ENCODE measurements at places on chromosomes 2 and 18.
A peak's percentile ranks its signal among the peaks of the same experiment; 100 is the strongest.

DNA sequence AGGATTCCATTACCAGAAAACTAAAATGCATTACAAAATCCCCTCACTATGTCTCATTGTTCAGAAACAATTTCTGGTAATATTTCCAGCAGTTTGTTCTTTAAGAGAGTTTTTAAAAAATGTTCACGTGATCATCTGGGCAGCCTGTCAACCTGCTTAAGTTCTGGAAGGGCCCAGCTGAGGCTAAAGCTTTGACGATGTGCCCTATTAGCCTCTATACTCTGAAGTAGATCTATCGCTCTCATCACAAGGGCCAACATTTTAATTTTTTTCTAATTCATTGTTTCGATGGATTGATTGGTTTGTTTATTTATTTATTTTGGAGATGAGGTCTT is 205.8 kb downstream of the PRKCE start:
- no peak for DNase-seq

DNA sequence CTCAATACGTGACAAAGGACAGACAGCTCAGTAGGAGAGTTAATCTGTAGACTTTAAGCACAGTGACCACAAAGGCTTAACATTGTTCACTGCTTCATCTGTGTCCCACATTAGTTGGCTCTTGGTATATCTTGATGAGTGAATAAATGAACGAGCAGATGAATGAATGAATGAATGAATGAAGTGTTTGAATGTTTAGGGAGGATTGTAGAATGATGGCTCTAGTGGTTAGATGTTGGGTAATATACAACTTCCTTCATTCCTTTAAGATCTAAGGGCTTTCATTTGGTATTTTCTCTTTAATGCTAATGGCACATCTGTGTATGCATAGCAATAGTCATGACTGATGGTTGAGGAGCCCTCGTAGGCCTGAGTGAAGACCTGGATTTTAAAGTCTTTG is 40.5 kb downstream of the ZNF407 start:
- DNase-seq = no peak

- DNase-seq = no peak
Observed at GRCh38 chr18:74722237-74722636, 124.6 kb downstream of the ZNF407 start.

DNA sequence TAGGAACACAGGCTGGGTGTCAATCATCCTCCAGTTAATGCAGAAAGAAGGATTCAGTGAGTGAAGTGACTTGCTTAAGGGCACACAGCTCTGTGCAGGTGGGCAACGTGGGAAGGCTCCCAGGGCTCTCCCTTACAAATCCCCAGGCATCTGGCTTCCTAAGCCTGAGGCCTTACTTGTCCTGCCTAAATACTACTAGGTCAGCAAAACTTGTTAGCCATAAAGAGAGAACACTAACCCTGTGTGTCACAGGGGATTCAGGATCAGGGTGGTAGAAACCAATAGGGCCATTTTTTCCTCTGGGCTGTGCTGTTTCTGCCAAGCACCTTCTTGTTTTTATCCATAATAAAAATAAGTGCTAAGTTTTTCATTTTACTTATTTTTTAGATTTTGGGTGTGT is 55.0 kb downstream of the GATA6 start:
- no peak for DNase-seq

- no peak for DNase-seq
Observed at GRCh38 chr18:923144-923866, 18.6 kb downstream of the ADCYAP1 start.

DNA sequence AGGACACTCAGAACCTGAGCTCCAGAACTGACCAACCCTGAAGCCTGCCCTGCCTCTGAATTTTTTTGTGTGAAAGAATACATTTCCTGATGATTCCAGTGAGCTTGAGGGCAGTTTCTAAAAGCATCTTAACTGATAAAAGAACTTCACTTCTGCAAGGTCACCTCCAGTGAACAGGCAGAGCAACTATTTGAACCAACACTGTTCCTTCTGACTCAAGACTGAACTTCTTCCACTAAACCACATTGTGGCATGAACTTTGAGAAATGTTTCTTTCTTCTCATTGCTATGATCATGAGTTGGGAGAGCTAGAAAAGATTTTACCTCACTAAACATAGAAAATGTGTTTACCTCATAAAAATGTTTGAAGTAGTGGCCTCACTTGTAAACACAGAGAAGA is 83.8 kb upstream of the SERTAD2 start:
- DNase-seq = peak; percentile 23

DNA sequence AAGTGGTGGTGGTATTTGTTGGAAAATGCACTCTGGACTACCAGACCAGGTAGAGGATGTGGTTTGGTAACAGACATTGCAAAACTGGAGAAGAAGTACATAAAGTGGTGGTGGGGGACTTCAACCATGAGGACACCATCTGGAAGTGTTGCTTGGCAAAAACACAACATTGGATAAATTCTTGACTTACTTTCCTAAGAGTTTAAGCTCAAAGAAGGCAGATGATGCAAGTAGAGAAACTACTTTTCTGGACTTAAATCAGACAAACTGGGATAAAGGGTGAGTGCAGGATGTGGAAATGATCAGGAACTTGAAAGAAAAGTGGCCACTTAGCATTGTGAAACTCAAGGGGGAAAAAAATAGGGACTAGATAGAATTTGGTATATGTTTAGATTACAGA is 487.4 kb downstream of the ZEB2 start:
- DNase-seq = no peak

GRCh38 chr2:150383587-150383986 is 103.9 kb downstream of the RND3 start:
- DNase-seq = no peak

DNA sequence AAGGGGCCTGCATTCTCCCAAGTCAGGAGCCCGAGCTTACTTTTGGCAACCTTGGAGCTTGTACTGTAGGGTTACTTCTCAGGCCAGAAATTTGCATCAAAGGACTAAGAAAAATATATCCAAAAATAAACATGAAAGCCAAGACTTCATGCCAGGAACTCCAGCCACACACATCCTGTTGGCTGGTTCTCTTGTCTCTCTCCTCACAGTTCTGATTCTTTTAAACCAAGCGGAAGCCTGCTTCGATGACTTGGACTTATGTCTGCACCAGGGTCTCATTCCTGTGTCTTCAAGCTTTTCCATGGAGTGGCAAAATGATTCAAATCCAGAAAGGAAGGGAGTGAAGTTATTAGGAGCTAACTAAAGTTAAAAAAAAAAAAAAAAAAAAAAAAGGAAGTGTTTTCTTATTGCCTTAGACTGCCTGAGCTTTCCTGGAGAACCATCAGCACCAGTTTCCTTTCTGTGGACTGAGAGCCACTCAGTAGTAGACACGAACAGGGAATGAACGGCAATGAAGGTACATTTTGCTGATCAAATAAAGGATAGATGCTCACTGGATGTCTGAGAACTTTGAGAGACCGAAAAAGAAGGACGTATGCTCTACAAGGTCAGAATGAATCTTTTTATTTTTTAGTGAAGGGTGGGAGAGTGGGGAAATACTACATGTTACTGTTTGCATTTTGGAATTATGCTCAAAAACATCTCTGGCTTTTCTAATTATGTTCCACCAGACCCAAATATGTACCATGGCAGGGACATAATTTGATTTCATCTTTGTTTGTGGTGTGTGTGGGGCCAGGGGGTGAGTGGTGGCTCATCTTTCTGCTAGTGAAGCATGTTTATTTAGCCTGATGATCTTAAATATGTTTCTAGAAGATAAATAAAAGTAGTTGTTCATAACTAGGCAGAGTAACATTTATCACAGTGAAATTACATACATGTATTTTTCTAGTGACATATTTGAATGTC is 86.0 kb downstream of the RAPGEF4 start:
- no peak for DNase-seq

DNA sequence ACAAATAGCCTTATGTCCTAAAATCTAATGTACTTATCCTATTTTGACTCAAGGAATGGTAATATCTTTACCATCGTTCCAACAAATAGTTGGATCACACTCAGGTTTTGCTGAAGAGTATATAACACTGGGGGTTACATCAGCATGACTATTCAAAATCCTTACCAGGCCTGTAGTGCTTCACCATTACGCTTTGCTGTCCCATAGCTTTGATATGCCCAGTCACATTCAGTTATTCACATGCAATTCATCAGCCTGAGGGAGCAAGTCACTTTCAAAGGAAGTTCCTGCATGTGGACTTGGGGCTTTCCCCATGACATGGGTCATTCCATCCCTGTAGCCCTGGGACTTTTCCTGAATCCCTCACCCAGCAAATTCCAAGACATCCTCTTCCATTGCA is 39.6 kb downstream of the FTCDNL1 start:
- DNase-seq = no peak

- no peak for DNase-seq
Observed at GRCh38 chr2:11154016-11154922, 998 bp upstream of the SLC66A3 start.

DNA sequence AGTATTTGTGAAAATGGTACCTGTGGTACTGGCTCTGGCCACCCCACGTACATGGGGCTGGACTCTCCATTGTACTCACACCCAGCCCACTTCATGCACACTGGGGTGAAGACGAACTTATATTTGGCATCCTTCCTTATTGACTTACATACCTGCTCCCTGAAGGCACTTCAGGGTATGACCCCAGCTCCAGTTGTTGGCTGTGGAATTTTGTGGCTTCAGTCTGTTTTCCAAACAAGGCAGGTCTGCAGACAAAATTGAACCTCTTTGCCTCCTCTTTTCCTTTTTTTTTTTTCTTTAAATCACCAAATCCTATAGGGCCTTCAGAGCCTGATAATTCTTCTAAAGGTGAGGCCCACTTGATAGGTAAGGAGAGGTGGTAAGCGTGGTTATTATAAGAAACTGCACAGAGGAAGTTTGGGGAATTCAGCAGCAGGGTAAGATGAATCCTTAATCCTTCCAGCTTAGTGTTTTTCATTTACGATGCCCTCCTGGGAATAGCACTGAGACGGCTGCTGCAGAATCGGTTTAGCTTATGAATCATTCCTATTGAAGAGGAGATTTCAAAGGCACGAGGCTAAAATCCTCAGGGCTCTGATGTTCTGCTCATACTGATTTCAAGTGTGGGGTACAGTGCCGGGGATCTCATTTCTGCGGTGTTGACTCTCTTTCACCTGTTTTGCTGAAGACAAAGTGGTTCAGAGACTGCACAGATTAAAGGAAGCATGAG is 55.2 kb downstream of the KIF5C start:
- no peak for DNase-seq

DNA sequence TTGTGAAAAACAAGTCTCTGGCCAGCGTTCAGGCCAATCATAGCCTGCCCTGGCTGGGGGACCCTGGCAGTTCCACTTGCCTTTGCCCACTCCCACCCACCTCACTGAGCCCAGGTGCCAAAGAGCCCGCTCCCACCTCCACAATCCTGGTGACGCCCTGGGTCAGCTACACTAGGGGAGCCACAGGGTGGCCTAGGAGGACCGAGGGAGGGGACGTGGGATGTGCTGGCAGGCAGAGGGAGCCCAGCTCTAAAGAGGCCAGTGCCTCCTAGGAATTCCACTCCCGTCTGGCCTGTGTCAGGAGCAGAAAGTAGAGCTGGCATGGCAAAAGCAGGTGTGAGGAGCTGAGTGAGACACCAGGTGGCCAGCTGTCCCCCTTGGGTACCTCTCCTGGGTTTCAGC is 49.3 kb downstream of the TNS1 start:
- DNase-seq = no peak

DNA sequence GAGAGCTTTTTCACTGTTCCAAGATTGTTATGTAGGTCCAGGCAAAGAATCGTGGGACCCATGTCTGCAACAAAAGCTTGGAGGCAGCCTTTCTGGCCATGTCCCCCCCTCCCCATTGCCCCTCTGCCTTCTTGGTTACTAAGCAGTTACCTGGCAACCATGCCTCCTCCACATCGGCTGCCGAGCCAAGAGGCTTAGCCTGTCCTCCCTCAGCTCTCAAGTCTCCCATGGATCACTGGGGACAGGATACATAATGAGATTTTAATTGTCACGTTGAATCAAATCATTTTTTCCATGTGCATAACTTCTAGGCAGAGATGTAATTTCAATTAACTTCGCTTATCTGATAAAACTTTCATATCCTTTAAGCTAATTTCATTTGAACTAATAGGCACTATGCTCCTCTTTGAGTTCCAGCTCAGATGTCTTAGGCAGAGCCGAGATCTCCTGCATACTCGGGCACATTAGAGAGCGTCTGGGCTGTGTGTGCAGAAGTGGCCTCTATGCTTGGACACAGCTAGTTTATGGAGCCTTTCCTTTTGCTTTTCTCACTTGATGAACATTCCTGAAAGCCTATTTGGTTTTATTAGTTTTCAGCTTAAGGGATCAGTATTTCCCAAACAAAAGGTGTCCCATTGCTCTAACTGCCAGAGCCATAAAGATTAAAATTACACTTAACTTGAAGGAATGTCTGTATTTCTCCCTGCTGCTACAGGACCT is 80.7 kb downstream of the LYPD1 start:
- no peak for DNase-seq

DNA sequence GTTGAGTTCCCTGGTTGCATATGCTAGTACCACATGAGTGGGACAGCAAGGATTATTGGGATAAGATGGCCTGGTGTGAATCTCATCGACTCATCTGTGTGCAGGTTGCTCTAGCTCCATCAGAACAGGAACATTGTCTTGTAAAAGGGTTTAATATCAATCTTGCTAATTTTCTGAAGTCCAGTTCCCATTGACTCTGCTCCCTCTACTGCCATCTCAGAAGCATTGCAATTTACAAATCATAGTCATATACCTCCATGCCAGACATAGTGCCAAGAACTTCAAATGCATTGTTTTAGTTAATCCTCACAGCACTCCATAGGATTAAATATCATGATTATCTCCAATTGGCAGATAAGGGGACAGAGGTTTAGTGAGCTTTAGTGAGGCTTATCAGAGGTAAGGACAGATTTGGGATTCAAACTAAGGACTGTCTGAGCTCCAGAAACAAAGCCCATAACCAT is 4.8 kb upstream of the STAT4 start:
- peak; percentile 20 for DNase-seq

GRCh38 chr2:149466635-149467034 is 120.9 kb downstream of the MMADHC start:
- no peak for DNase-seq

All from GM06990 (cell line).